Hepatocyte (in vitro differentiated cells): ENCODE measurements at places on chromosomes 3 and 15. TPM values are rescaled to one million over a fixed set of nuclear protein-coding genes. Genes with fewer than 3 reads are reported as not detected.

The LEKR1 gene
- total RNA-seq: 0.76 and 1.1 TPM in 2 replicates

DNA sequence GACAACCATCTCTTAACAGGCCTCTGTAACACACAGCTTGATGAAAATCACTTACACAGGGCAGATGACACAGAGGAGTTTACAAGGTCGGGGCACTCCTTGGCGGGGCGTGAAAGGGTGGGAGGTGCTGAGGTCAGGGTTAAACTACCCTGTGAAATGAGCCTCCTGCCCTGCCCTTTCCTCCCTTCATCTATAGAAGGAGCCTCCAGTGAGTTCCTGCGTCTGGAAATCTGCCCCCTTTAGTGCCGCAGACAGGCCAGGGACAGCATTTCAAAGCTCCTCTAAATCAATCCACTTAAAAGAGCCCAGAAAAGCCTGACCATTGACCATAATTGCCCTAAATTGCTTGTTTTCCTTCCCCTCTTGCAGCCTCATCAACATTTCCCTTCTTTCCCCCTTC lies 1.9 kb downstream of the ROBO1 start:
- H3K4me3 ChIP-seq: peak overlapping the region; percentile 33
- DNase-seq: no peak
- no peak overlapping the region for H3K27ac ChIP-seq

GRCh38 chr15:52498706-52499105 lies 30.0 kb downstream of the MYO5A start:
- DNase-seq: no peak
- no peak overlapping the region for H3K4me3 ChIP-seq
- no peak overlapping the region for H3K27ac ChIP-seq

DNA sequence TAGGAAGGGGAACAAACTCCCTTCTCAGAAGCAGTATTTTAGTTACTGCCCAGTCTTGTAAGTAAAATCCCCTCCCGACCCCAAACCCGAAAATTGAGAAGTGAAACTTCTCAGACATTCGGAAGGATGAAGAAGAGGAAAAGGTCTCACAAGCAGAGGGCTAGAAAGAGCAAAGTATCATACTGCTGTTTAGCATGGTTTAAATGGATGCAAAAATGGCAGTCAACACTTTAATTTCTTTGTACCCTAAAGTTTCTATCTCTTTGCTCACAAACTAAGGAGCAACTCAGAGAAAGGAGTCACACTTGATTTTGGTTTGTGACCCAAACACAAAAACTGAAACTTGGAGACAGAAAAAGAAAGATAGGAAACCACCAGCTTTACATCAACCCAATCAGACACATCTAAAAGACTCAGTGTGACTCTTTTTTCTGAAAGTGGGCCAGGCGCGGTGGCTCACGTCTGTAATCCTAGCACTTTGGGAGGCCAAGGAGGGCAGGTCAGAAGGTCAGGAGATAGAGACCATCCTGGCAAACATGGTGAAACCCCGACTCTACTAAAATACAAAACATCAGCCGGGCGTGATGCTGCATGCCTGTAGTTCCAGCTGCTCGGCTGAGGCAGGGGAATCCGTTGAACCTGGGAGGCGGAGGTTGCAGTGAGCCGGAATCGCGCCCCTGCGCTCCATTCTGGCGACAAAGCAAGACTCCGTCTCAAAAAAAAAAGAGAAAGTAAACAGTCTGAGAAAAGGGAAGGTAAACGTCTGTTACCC lies 63.2 kb upstream of the ATP11B start:
- no peak for DNase-seq
- no peak overlapping the region for H3K4me3 ChIP-seq
- no peaks in the 10 kb centered on the region for H3K27me3 ChIP-seq
- peaks cover 21% of the 10 kb centered on the region for H3K4me1 ChIP-seq
- peak overlapping the region; percentile 32 for H3K27ac ChIP-seq

DNA sequence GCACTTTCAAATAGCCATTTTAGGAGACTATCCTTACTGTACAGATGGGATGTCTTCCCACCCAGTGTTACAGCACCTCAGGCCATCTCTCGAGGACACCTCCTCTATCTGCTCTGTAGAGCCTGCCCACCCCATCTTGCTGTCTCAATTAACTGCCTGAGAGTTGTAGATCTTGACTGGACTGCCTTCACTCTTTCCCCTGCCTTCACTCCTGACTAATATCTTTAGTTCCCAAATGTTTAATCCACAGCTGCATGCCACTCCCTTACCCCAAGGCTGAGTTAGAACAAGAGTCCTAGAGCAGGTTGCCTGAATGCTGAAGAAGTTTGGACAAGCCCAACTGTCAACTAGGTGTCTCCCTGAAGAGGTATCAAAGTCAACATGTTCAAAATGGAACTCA lies 1.3 kb upstream of the PP2D1 start:
- H3K27me3 ChIP-seq: no peaks in the 10 kb centered on the region
- no peak for DNase-seq
- H3K4me1 ChIP-seq: no peaks in the 10 kb centered on the region
- H3K36me3 ChIP-seq: no peaks in the 10 kb centered on the region
- H3K4me3 ChIP-seq: no peak overlapping the region

- DNase-seq: no peak
- peak overlapping the region; percentile 31 for H3K27ac ChIP-seq
- H3K4me3 ChIP-seq: no peak overlapping the region
Observed at GRCh38 chr3:101941318-101942040, 92.2 kb downstream of the NFKBIZ start.
